Occipital lobe (tissue), 3 donors: ENCODE measurements at places on chromosomes 16 and 17. TPM values are rescaled to one million over a fixed set of nuclear protein-coding genes. Genes with fewer than 3 reads are reported as not detected.

TP53TG3C gene
- total RNA-seq: not detected

MYH13 gene
- not detected for total RNA-seq

CES5A gene
- total RNA-seq: 0.16 TPM

KRTAP9-2 gene
- not detected for total RNA-seq

FKBP10 gene
- 11.2 TPM for total RNA-seq

CA10 gene
- total RNA-seq: 5.0 TPM

HLF gene
- total RNA-seq: 15.1 TPM

NTN3 gene
- total RNA-seq: 5.8 TPM

TNFSF12 gene
- 3.3 TPM for total RNA-seq

PTX4 gene
- total RNA-seq: not detected
